ENCODE measurements at places on chromosomes 1 and 21.

- DNase-seq: no peak
Measured at GRCh38 chr1:176517484-176517883, 54.5 kb downstream of the PAPPA2 start.

DNA sequence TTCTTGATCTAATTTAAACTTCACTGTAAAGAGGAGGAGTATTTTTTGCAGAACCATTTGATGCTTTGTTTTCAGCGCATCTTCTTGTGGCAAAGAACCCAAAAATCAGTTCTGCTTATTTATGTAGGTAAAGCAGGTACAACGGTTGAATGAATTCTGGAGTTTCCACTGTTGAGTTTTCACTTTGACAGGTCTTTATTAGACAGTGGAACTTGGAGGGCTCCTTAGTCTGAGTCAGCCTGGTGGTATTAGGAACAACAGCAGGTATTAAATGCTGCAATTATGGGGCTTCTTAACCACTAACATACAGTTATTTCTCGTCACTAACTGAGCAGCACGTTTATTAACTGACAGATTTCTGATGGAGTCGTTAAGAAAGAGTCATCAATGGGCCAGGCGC, 1.2 kb downstream of the LRIG2 start:
- no peak for DNase-seq

DNA sequence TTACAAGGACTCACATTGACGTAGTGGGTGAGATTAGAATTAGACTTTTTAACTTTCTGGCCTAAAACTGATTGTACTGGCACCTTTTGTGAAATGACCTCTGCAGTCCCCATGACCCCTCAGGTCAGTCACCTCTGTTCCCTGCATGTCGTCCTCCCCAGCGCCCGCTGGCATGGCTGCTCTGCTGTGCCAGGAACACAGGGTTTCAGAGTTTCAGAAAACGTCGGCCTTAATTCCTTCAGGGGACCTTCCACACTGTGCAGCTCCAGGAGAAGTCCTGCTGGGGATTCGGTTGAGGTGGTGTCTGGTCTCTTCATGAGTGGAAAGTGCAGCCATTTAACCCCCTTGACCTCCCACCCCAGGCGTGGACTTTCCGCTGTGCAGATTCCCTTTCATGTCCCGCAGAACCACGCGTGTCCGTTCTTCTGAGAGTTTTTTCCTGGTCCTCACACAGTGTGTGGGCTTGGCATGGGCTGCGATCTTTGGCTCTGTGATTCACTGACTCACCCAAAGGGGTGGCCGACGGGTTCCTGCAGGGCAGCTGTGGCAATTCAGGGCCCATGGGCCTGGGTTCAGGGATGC, 158.4 kb upstream of the COL6A1 start:
- no peak for DNase-seq

GRCh38 chr1:12448746-12449177, 169.2 kb downstream of the DHRS3 start:
- no peak for DNase-seq

- DNase-seq: peak; percentile 55
Measured at GRCh38 chr1:206608108-206608698, 4.1 kb downstream of the EIF2D start.

GRCh38 chr21:37489553-37489952, 123.0 kb downstream of the DYRK1A start:
- no peak for DNase-seq

Data from liver (tissue), 10 donors.